ENCODE measurements at places on chromosomes 5 and 9.

- peak; percentile 36 for DNase-seq
These were observed at the start of gene PTGES for GRCh38 chr9:129752900-129753729. PTGES (minus strand) TSS chr9:129753042; CDS start chr9:129753012, 30 bp downstream.

DNA sequence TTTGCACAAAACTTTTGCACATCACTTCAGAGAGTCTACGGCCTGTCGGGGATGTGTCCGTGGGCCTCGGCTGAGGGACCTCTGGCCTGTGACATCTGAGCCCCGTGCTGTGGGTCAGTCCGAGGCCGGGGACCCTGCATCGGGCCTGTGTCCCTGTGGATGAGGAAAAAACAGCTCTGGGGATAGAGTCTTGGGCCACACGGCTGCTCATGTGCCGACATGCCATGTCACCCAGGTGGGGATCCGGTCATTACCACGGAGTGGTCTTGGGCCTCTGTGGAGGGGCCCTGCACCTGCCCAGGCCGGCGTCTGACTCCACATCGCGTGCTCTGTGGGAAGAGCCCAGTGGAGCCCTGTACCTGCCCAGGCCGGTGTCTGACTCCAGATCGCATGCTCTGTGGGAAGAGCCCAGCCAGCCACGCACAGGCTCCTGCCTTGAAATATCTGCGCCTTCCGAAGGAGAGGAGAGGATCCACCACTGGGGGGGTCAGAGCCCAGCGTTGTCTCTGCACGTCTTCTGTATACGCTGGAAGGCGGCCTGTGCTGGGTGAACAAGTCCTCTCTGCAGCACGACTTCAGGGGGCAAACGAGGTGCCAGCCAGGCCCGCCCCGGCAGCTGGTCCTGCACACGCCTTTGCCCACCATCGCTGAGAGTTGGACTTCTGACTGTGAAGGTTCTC, 27.5 kb upstream of the IRX4 start:
- DNase-seq = no peak

DNA sequence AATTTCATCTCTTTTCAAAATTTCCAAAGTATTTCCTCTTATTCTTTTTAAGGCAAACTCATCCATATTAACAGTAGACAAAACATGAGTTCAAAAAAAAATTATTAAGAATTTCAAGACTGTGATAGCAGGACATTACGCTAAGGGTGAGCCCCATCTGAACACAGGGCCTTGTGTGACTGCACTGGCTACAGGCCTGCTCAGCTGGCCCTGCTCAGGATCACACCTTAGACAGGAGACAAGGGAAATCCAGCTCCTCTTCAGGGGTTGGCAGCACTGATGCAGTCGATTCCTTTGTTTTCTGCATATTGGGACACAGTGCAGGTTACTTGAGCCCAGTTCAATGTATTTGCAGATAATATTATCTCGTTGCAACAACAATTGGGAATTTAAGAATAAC, 444.7 kb downstream of the PLK2 start:
- no peak for DNase-seq

DNA sequence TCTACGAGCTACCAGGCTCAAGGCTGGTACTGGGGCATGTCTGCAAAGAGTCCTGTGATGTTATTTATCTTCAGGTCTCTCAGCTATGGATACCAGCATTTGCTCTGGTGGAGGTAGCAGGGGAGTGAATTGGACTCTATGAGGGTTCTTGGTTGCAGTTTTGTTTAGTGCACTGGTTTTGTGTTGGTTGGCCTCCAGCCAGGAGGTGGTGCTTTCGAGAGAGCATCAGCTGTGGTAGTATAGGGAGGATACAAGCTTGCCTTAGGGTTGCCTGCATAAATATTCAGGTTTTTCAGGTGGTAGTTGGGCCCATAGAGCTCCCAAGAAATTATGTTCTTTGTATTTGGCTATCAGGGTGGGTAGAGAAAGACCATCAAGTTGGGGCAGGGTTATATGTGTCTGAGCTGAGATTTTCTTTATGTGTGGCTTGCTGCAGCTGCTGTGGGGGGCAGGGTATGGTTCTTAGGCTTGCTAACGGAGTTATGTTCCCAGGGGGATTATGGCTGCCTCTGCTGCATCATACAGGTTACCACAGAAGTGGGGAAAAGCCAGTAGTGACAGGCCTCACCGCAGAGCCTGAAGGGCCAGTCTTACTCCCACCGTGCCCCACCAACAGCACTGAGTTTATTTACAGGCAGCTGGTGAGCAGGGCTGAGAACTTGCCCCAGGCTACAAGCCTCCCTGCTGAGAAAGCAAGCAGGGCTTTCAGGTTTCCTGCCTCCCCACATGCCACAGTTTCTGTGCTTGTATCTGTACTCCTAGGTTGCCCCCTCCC, 9.7 kb upstream of the RIOK2 start:
- no peak for DNase-seq

DNA sequence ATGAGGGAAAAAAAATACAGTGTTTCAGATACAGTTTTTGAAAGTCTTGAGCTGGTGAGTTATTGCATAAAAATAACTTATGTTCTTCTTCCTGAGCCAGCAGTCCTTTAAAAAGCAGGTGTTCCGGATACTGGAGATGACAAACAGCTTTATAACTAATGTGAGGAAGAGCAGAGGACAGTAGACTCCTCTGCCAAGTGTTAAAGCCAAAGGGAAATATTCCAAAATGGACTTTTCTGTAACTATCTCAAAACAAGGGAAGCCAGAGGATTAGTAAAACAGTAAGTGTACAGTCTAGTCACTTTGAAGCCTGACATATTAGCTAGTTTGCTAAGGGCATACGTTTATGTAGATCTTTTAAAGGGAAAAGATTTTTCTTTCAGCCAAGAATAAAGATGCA, 11.0 kb upstream of the SNCAIP start:
- DNase-seq = no peak

DNA sequence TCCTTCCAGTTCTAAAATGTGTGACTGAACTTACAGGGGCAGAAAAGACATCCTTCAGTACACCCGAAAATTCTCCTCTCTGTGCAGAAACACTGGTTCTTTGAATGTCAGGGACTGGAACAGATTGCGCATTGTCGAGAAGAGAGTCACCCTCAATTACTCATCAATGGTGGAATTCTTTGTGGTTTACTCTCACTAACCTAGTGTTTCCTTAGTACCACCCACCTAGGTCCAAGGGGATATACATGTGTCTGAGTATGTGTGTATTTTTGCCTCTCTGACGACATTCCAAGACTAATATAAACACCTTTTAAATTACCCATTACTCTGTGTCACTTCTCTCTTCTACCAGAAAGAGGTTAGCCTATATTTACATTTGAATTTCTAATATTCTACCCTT, 660.8 kb downstream of the TLE1 start:
- no peak for DNase-seq

GRCh38 chr5:178246624-178247279, 14.2 kb upstream of the PHYKPL start:
- DNase-seq = no peak

DNA sequence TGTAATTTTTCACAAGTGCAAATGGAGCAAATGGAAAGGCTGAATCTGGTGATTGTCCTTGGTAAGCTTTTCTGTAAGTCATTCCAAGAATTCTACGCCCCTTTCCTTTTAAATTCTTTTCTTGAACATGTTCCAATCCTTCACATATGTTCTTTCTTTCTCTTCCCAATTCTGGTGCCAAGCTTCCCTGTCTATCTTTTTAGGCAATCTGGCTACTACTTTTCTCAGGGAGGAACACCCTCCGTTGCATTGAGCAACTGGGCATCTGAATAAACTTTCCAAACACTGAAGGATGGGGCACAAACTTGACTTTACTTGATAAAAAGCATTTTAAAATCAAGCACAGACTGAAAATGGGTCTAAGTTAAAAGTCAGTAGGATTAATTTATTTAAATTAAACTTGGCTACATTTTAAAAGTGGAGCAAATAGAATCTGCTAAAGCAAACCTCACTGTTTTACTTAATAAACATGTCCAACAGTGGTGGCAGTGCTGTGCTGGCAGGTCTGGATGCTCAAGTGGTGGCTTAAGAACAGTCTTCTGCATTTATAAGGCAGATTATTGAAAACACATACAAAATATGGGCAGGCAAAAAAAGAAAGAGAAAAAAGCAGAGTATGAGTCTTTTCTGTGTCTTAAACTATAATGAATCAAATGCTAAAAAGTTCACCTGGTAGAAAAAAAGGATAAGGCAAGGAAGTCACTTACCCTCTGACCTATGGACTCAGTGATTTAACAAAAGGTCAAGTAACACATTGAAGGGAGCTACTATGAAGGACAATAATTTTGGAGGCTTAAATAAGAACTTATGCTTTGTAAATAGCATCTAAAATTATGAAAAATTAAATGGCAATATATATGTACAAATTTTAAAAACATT, 5.4 kb downstream of the ELL2 start:
- DNase-seq = no peak

- no peak for DNase-seq
These were observed 82.6 kb downstream of the OSTF1 start for GRCh38 chr9:75170898-75171360.

DNA sequence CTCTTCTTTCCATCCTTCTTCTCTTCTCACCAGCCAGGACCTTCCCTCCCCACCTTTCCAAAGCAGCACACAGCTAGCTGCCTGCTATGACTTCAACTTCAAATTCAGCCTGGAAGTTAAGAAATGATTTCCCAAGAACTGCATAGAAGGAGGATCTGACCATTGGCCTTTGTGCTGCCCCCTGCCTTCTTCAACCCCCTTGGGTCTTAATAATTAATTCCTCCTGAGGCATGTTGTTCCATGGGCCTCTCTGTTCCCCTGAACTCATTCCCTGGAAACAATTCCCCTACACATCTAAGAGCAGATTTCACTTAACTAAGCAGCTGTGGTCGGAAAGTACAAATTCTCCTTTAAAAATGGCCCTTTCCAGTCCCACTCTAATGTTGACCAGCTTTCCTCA, 62.4 kb downstream of the ADAMTS12 start:
- no peak for DNase-seq

DNA sequence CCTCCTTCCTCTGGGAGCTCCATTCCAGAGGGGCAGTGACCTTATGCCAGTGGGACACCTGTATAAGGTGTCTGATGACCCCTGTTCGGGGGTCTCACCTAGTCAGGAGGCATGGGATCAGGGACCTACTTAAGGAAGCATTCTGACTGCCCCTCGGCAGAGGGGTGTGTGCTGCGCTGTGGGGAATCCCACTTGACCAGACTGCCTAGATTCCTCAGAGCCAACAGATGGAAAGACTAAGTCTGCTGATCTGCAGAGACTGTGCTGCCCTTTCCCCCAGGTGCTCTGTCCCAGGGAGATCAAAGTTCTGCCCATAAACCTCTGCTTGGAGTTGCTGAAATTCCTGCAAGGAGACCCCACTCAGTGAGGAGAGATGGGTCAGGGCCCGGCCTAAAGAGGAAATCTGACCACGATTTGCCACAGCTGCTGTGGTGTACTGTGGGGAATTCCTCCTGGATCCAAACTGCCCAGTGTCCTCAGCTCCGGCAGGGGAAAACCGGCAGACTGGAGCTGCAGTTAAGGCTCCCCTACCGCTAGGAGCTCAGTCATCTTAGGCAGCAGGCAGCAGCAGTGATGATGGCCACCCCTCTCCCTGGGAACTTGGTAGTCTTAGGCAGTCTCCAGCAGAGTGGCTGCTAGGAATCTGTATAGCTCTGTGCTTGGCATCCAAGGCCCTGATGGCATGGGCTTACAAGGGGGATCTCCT, 34.8 kb upstream of the FAM120A start:
- no peak for DNase-seq

DNA sequence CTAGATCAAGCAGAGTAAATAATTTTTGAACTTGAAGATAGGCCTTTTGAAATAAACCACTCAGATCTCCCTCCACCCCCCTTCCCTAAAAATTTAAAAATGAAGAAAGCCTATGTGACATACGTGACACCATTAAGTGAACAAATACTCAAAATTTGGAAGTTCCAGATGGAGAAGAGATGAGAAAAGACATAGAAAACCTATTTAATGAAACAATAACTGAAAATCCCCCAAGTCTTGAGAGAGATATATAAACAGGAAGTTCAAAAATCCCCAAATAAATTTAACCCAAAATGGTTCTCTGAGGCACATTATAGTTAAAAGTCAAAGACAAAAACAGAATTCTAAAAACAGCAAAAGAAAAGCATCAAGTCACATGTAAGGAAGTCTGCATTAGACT, 428.6 kb downstream of the PSAT1 start:
- no peak for DNase-seq

DNA sequence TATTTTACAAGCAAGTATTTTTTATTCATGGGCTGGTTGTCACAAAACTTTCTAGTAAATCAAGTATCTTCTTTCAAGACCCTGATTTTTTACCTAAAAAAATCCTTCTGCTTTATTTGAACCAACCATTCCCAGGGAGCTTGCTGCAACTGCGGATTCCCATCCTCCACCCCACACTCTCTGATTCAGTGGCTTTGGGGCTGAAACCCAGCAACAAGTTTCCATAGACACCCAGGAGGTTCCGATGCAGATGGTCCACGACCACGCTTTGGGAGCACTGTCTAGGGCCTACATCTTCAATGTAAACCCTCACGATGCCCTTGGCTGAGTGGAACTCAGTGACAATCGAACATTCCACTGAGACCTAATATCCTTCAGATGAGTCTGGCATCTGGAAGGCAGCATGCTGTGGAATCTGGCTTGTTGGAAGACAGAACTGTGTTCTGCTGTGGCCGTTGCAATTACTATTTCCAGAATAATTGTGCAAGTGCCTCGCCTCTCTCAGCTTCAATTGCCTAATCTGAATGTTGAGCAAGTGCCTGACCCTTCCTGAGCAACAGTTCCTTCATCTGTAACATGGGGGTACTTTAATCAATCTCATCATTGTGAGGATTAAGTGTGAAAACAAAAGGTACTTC, 105.1 kb downstream of the INSYN2B start:
- no peak for DNase-seq

DNA sequence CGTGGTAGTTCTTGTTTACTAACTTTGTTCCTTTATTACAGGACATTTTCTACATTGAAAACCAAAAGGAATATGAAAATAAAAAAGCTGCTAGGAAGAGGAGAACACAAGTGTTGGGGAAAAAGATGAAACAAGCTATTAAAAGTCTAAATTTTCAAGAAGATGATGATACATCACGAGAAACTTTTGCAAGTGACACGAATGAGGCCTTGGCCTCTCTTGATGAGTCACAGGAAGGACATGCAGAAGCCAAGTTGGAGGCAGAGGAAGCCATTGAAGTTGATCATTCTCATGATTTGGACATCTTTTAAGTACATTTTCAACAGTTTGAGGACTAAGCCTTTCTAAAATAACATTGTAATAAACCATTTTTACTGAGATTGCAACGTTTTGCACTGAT, 23.8 kb downstream of the PHAX start:
- DNase-seq = no peak
